Natural killer cell (primary cell): ENCODE measurements at places on chromosomes 1 and 21.
A peak's percentile ranks its signal among the peaks of the same experiment; 100 is the strongest.

DNA sequence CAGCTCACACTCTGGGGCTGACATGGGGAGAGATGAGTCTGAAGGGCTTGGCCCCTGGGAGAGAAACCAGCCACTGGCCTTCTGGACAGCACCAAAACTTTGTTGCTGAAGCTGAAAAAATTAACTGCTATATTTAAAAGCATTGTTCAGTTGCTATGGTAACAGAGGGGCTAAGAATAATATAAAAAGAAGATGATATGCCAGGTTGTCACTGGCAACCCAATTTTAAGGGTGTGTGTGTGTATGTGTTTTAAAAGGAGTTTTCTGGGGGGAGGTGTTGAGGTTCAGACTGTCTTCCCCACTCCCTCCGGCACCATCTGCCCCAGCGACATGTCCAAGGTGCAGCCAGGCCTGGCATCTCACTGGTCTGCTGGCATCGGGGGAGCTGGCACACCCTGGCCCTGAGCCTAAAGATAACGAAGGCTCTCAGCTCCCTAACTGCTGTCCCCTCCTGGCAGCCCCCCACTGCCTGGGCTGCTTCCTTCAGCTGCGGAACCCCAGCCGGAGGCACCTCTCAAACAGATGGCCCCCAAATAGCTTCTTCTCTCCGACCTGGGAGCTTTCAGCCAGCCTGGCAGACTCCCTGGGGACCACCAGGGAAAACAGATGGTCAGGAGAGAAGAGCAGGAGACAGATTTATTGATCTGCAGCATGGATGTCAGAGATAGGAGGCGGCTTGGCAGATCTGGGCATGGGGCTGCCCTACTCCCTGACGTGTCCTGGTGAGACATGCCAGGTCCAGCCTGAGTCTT, 203.9 kb downstream of the HIVEP3 start:
- no peak for DNase-seq

- DNase-seq = no peak
Observed at GRCh38 chr1:203557390-203557789, 63.4 kb downstream of the OPTC start.

GRCh38 chr1:25889470-25889869, 14.0 kb upstream of the PAQR7 start:
- no peak for DNase-seq

GRCh38 chr1:50308878-50309277, 114.4 kb downstream of the DMRTA2 start:
- DNase-seq = no peak

DNA sequence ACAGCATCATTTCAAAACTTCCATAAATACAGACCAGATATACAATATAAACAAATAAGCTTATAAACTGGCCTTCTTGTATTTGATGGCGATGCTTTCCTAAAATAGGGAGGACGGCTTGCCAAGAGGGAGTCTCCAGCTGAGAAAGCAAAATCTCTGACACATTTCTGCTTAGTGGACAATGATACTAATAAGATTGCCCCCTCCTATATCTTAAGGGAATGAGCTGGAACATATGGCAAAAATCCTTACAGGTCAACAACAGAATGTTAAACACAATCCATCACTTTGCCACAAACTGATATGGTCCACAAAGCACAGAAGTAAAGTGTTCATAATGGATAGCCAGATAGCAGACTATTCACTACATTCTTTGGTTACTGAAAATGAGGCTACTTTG, 7.1 kb upstream of the GADD45A start:
- no peak for DNase-seq

DNA sequence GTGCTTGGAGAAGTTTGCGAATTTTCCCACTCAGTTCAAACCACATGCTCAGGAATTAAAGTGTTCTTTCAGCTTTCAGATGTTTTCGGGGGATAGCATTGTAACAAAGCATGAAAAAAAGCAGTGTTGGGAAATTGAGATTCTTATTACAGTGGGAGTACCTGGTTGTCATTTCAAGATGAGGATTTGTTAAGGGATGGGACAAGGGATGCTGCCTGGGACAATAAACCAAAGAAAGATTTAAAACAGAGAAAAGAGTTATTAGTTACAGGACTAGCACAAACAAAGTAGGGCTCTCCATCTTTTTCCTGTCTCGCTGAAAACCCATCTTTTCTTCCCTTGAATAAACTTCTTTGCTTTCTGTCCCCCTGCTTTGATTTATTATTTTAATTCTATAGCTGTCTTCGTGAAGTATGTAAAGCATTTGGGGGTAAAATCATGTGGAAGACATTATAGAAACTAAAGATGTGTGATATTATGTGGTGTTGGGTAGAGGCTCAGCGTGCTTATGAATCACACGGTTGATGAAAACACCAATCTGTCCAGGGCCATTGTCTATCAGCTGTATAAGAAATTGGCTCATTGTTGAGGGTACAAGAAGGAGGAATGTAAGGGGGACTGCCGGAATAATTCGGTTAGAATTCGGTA, 277.6 kb downstream of the KIF26B start:
- DNase-seq = no peak

GRCh38 chr1:112267929-112268328, 128.1 kb upstream of the CTTNBP2NL start:
- DNase-seq = no peak

DNA sequence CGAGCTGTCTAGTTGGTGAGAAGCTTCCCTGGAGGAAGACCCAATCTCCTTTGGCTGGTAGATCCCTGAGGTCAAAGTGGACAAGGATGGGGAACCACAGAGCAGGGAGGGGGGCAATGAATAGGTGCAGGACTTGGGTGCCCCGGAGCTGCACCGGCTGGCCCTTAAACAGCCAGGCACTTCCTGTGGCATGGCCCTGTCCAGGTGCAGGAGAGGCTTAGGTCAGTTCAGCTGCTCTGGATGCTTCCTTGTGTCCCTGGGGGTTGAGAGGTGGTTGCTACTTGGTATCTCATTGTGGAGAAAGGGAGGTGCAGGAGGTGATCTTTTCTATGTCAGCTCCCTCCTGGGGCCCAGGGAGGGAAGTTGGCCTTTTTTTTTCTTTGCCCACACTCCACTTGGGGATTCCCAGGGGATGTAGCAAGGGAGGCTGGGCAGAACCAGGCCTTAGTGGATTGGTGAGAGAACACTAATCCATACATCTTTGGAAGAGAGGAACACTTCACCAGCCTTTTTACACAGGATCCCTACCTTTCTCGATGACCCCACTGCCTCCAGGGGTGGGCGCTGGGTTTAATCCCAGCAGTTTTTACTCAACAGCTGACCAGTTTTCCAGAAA, 1.2 kb upstream of the ST3GAL3 start:
- no peak for DNase-seq

- DNase-seq = no peak
Observed at GRCh38 chr1:92980732-92981647, 19.7 kb upstream of the DIPK1A start.

DNA sequence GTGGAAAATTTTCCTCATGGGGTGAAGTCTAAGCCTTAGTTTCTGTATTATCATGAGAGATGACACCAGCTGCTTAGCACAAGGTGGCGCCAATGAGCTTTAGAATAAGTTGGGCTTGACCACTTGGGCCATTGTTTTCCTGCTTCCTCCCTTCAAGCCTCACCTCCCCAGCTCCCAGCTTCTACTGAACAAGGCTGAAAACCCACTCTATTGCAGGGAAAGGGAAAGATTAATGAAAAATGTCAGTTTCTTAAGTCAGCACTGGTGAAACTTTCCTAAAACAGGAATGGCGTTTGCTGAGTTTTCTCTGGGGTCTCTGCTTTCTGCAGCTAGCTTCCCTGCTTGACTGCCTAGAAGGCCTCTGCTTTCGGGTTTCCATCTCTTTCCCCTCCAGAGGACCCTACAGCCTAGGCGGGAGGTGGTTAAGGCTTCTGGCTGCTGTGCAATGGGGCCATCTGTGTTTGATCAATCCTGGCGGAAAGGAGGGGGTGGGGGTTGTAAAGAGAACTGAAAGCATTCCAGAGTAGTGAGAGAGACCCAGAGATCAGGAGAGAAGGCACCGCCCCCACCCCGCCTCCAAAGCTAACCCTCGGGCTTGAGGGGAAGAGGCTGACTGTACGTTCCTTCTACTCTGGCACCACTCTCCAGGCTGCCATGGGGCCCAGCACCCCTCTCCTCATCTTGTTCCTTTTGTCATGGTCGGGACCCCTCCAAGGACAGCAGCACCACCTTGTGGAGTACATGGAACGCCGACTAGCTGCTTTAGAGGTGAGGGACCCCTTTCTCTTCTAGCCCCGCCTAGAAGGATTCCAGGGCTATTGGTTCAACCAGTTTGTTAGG, at the start of gene OLFML3:
OLFML3 (plus strand) TSS at position 612 of the 840 bp plus-strand sequence; CDS start at position 655, 43 bp downstream.
- peak; percentile 49 for DNase-seq

DNA sequence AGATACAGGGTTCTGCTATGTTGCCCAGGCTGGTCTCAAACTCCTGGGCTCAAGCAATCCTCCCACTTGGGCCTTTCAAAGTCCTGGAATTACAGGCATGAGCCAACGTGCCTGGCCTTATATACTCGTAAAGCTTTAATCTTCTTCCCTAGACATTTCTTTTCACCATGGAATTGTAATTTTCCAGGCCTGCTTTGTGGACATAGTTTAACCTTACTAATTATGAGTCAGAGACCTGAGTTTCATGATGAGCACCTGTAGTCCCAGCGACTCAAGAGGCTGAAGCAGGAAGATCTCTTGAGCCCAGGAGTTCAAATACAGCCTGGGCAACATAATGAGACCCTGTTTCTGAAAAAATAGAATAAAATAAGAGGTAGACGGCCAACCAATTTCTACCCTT, 12.3 kb downstream of the PATJ start:
- DNase-seq = no peak

GRCh38 chr1:206960676-206961386, 9.4 kb downstream of the FCAMR start:
- DNase-seq = no peak

- peak; percentile 81 for DNase-seq
Observed at GRCh38 chr1:28887419-28887834, 26.9 kb upstream of the EPB41 start.

DNA sequence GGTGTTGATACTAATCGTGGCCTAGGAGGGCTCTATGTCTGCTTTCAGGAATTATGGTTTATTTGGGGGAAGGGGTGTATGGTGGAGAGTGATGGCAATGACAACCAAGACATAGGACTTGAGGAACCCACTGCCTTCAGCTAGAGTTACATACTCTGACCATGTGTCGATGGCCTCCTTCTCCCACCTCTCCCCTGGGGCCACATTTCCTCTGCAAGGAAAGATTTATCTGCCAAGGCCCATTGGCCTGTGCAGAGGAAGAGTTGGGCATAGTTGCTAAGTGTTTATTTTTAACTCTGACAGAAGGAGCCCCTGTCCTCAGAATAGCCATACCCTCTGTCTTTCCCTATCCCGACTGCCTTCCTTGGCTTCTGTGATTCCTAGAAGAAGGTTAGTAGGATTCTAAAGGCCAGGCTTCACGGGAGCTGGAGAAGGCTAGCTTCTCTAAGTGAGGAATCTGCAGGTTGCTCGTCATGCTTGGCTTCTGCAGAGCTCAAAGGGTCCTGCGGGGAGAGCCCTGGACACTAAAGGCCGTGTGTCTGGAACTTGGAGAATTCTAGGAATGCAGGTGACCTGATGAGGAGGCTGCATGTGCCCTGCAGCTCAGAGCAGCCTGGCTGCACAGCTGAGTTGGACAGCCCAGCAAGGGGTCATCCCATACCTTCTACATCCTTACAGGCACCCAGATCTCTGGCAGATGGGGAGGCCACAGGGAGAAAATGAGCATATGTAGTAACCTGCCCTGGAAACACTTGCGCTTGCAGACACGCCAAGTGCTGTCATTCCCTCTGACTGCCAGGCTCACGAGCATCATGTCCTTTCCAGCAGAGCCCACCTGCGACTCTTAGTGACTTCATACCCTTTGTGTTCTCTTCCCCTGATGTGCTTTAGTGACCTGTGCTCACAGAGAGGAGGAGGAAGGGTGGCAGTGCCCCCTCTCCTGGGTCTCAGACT, 9.7 kb downstream of the MAPKAPK2 start:
- no peak for DNase-seq

DNA sequence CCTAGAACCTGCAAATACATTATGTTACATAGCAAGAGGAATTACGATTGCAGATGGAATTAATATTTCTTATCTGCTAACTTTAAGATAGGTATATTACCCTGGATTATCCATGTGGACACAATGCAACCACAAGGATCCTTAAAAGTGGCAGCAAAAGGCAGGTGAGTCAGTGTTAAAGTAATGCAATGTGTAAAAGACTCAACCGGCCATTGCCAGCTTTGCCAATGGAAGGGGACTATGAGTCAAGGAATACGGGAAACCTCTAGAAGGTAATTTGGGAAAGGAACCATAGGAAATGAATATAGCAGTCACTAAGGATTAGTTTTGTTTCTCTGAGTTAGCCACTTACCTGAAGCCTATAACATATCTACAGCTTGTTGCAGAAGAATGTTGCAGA, 692.1 kb upstream of the ZP4 start:
- DNase-seq = no peak

GRCh38 chr1:51299981-51300670, 30.2 kb downstream of the TTC39A start:
- DNase-seq = no peak

DNA sequence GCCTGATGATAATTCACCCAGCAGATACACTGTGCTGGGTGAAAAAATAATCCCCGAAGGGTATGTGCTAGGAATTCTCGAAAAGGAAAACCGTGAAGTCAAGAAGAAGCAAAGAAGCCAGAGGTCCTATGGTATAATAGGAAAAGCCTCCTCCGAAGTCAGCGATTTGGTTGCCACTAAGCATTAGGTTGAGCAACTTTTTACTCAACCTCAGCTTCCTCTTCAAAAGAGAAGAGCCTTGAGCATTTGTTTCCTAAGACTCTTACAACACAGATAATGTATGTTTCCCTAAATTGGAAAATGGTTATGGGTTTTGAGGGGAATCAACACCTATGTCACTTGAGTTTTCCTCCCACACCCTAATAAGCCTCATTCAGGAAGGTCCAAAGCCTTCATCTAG, 21.3 kb upstream of the MNDA start:
- no peak for DNase-seq

DNA sequence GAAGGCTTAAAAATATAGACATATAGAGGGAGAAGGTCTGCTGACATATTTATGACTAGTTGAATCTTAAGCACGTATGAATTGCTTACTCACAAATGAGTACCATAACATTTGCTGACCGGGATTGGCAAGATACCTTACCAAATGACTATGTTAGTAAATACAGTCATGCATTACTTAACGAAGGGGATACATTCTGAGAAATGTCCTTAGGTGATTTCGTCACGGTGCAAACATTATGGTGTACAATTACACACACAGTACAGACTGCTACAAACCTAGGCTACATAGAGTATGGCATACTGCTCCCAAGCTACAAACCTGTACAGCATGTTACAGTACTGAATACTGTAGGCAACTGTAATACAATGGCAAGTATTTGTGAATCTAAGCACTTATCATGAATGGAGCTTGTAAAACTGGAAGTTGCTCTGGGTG, 19.4 kb upstream of the UBE2U start:
- no peak for DNase-seq

GRCh38 chr1:159973350-159973940, 19.4 kb upstream of the SLAMF9 start:
- no peak for DNase-seq
